ENCODE measurements at places on chromosomes 4 and X.

- peak; percentile 40 for DNase-seq
Observed at GRCh38 chrX:13463608-13464007, 105.8 kb upstream of the EGFL6 start.

- peak; percentile 58 for DNase-seq
Observed at GRCh38 chr4:184384056-184384809, 90.1 kb downstream of the IRF2 start.

- no peak for DNase-seq
Observed at GRCh38 chrX:42992199-42992943, 214.4 kb upstream of the PPP1R2C start.

GRCh38 chrX:136251041-136251991, at the start of gene MAP7D3:
MAP7D3 (minus strand) TSS chrX:136251400; CDS start chrX:136251358, 42 bp downstream.
- peak; percentile 78 for DNase-seq

DNA sequence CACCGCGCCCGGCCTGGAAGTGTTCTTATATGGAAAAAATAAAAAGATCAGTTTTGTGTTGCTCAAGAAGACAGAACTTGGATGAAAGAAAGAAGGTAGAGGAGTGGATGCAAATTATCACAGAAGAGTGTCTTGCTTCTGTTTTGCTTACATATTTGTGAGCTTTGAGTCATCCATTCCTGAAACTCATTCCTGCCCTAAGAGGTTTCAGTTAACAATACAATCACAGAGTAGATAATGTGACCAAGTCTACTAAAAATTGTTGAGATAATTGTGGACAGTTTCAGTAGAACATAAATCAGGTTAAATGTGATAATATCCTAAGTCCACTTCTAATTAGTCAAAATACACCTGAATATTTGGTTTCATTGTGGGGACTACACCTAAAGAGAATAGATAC, 26.4 kb upstream of the LRCH2 start:
- DNase-seq: no peak

- no peak for DNase-seq
Observed at GRCh38 chr4:186485561-186486062, 69.8 kb downstream of the MTNR1A start.

DNA sequence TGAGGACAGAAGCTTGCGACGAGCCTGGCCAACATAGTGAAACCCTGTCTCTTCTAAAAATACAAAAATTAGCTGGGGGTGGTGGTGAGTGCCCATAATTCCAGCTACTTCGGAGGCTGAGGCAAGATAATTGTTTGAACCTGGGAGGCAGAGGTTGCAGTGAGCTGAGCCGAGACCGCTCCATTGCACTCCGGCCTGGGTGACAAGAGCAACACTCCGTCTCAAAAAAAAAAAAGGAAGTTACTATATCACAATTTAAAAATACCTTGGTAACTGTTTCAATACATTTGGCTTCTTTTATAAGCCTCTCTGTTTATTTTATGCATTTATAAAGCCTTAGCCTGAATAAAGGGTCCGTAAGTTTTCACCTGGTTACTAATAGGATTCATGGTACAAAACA, 46.6 kb upstream of the CHRNA9 start:
- no peak for DNase-seq

DNA sequence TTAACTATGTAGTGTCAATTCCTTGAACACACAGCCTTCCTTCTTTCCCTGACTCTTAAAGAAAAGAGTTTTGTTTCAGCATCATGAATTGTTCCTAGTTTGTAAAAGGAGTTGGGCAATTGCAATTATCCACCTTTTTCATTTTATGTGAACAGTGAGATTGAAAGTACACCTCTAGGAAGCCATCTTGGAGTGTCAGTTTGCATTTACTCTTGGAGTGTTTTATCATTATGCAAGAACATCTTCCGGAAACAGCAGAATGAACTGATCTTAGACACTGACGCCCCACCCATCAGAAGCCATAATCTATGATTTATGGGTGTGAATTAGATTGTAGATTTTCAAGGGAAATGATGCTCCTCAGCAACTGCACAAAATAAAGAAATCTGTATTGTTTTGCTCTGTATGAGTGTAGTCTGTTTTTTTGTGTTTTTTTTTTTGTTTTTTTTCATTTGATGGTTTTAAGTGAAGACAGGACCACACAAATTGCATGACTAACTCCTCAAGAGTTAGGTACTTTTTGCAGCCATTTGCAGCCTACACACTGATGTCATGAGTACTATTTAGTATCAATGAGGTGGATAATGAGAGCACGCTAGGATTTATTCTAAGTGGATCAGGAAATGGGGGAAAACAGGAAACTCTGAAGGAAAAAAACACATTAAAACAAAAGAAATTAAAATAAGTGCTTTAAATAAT, 19.5 kb upstream of the FGF2 start:
- no peak for DNase-seq

DNA sequence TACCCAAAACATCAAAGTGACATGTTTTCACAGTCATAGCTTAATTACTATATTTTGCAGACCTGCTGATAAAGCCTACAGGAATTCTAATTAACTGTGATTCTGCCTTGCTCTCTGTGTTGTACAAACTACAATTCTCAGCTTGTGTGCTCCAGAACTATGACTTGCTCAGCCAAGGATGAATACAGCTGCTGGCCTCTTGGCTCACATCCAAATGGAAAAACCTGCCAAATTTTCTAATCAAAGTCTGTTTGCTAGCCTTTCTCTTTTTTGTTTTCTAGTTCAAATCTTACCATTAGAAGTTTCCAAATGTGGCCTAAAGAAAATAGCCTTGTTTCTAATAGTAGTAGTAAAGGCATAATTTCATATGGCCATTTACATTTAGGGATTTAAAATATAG, 1176.8 kb downstream of the FAM133A start:
- no peak for DNase-seq

- no peak for DNase-seq
Observed at GRCh38 chr4:118921786-118922185, 33.1 kb downstream of the SYNPO2 start.

- no peak for DNase-seq
Observed at GRCh38 chr4:164536814-164537213, 217.1 kb upstream of the SMIM31 start.

Measured in Right ventricle myocardium superior (tissue), 1 donor.